ENCODE measurements at places on chromosomes 11 and 22.

DNA sequence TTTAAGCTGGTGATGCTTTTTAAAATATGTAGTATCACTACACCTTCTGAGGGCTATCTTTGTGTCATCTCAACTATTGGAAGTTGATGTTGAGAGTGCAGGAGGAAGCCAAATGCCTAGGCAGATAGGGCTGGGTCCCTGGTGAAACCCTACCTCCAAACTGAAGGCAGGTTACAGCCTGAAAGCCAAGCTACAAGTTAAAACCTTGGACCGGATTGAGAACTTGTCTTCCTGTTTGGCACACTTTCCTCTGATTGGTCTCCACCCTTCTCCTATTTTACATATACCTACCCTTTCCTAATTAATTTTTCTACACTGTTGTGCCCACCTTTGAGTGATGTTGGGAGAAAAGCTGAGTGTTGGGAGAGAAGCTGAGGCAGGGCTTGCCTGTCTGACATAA, 287.8 kb upstream of the CNTN5 start:
- DNase-seq, result no peak

GRCh38 chr22:47854251-47854650, 1091.8 kb downstream of the TBC1D22A start:
- DNase-seq, result no peak

GRCh38 chr22:37982151-37982785, 2.1 kb downstream of the SOX10 start:
- DNase-seq, result no peak

GRCh38 chr22:36823186-36823839, 6.5 kb upstream of the PVALB start:
- DNase-seq, result no peak

- no peak for DNase-seq
Measured at GRCh38 chr11:112297248-112297866, 36.7 kb upstream of the PLET1 start.

All from activated naive CD4-positive, alpha-beta T cell (primary cell).